ENCODE measurements at places on chromosomes 3 and 15.

GRCh38 chr15:75389791-75390382 is 21.5 kb upstream of the MAN2C1 start:
- DNase-seq: no peak

DNA sequence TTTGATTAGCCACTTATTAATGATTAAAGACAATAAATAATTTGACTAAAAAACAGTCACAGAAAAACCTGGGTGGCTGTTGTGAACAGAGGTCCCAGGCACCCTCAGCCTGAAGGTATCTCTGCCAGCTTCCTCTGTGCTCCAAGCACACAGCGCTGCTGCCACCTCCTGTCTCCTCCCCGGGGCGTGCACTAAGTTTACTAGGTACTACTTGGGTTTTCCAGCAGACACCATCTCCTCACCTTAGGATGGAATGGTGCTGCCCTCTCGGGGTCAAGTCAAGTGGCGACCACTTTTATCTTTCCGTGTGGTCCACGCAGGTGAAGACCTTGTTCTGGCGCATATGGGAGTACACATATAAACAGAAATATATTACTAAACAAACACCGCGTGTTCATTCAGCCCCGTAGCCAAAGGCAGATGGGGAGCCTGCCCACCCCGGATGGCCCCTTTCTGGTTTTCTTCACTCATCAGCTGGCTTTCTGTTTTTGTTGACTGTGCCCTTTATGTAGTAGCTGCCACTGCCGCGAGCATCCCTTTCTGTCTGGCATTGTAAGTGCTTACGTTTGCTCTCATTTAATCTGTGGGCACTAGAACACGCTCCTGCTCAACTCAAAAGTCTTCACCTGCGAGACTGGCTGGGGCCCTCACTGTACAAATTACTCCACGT is 128.0 kb downstream of the LRIG1 start:
- DNase-seq: peak; percentile 57

DNA sequence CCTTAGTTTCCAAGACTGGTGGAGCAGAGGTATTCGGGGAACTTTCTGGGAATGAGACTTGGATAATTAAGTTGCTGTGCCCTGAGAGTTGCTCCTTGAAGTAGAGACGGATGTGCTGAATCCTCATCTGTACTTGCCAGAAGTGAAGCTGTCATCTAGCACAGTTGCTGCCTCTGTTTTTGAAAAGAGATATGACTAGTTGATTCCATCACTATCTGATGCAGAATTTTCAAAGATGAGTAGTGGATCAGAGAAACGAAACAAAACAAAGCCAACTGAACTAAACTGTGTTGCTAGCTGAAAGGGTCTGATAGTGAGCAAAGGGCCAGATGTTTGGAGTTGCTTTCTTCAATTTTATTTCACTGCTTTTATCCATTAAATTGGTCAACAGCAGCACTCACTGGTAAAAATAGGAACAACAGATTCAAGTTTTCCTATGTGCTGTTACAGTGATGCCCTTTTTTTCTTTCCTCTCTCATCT is 52.7 kb downstream of the MITF start:
- no peak for DNase-seq

- DNase-seq: no peak
Measured at GRCh38 chr3:119690043-119690656, 12.7 kb upstream of the CFAP91 start.

GRCh38 chr3:53044371-53044710 is 1.5 kb downstream of the SFMBT1 start:
- DNase-seq: no peak

- DNase-seq: no peak
Measured at GRCh38 chr3:147218965-147219364, 187.4 kb downstream of the ZIC4 start.

GRCh38 chr15:52422001-52422400 is 106.7 kb downstream of the MYO5A start:
- no peak for DNase-seq

GRCh38 chr15:90320062-90320884 is 31.8 kb upstream of the ZNF774 start:
- peak; percentile 73 for DNase-seq

- DNase-seq: no peak
Measured at GRCh38 chr3:31244929-31245817, 287.6 kb upstream of the STT3B start.

DNA sequence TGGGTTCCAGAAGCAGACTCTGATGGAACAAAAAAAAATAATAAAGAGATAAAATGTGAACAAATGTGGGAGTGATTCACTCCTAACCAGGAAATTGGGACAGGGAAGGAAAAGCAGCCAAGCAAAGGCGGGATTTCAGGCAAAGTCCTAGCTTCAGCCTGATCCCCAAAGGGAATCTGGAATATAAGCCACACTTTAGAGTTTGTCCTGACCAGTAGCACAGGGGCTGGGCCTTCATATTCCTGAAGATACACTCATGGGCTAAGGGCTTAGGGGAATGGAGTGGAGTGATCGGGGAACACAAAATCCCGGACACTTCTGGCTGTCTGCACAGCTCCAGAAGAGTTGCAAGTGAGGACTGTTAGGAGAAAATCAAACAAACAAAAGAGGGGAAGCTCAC is 135.0 kb upstream of the COL8A1 start:
- DNase-seq: no peak

- no peak for DNase-seq
Measured at GRCh38 chr3:49134471-49135265, 1.8 kb upstream of the LAMB2 start.

- no peak for DNase-seq
Measured at GRCh38 chr3:16142350-16143025, 32.0 kb upstream of the GALNT15 start.

GRCh38 chr3:23241256-23241655 is 38.1 kb downstream of the UBE2E2 start:
- DNase-seq: no peak

DNA sequence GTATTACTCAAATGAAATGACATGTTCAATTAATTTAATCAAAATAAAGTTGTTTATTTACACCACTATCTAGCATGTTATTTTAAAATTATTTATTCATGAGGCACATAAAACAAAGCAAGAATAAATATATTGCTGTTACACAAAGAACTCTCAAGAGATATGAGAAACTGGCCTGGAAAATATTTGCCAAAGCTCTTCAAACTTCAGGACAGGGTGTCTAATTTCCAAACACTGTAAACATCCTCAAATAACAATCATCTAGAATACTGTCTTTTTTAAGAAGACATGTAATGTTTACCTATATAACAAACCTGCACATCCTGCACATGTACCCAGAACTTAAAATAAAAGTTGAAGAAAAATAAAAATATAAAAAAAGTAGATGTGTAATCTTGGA is 876.6 kb downstream of the TUSC7 start:
- no peak for DNase-seq

GRCh38 chr3:60788185-60788584 is 463.1 kb downstream of the FHIT start:
- DNase-seq: no peak

GRCh38 chr3:72280876-72281275 is 495.9 kb upstream of the PROK2 start:
- no peak for DNase-seq

DNA sequence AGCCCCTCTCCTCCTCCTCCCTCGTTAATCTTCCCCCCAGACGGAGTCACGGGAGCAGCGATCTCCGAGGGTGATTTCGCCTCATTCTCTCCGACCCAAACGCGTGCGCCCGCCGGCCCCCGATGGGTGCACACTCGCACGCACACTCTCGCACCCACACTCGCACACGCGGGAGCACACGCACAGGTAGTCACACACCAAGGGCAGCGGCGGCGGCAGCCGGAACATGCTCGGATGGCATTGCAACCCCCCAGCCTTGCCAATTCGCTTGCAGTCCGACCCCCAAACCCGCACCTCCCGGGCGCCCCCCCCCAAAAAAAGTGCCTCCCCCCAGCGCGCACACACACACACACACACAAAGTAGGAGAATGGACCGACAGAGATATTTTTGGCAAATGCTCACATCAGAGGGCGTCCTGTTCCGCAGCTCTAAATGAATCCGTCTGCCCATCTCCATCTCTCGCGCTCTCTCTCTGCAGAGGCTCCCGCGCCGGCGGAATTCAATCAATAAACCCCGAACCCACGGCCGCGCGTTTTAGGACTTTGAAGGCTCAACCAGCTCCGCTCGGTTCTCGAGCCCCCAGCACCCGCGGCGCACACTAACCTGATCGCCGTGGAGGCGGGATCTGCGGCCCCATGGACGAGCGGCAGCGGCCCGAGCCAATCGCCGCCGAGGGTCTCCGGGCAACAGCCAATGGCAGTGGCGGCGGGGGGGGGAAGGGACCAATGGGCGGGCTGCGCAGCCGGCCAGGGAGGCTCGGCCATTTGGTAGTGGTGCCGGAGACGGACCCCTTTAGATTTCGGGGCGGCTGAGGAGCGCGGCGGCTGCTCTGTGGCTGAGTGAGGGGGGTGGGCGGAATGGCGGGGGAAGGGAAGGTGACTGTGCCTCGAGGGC is at the start of gene ANP32A:
TSS of gene ANP32A (minus strand) at position 601 of the 895 bp plus-strand sequence. CDS start at position 457, 144 bp downstream.
- peak; percentile 98 for DNase-seq

DNA sequence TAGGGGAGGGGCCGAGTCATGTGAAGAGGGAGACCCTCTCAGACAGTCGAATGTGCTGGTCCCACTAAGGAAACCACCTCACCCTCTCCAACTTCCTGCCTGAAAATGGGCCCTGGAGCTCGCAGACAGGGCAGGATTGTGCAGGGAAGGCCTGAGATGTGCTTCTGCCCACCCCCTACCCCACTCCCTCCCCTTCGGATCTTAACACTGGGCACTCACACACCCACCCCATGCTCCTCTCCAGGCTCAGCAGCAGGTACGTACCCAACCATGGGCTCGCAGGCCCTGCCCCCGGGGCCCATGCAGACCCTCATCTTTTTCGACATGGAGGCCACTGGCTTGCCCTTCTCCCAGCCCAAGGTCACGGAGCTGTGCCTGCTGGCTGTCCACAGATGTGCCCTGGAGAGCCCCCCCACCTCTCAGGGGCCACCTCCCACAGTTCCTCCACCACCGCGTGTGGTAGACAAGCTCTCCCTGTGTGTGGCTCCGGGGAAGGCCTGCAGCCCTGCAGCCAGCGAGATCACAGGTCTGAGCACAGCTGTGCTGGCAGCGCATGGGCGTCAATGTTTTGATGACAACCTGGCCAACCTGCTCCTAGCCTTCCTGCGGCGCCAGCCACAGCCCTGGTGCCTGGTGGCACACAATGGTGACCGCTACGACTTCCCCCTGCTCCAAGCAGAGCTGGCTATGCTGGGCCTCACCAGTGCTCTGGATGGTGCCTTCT is 20.0 kb downstream of the ATRIP start:
- peak; percentile 51 for DNase-seq

DNA sequence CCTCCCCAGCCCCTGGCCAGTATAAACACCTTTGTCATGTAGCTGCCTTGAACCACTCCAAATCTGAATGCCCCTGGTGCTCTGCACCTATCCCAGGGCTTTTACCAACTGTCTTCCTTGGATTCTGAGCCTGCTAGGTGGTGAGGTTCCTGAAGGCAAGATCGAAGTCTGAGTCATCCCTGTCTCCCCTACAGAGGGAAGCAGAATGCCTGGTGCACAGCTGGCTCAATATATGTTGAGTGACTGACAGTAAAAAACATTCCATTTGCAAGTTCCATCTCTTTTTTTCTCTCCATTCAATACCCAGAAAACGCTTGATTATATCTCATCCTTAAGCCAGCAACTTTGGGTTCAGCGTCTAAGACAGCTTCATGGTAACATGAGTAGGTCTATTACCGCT is 24.7 kb downstream of the SLC24A1 start:
- no peak for DNase-seq

DNA sequence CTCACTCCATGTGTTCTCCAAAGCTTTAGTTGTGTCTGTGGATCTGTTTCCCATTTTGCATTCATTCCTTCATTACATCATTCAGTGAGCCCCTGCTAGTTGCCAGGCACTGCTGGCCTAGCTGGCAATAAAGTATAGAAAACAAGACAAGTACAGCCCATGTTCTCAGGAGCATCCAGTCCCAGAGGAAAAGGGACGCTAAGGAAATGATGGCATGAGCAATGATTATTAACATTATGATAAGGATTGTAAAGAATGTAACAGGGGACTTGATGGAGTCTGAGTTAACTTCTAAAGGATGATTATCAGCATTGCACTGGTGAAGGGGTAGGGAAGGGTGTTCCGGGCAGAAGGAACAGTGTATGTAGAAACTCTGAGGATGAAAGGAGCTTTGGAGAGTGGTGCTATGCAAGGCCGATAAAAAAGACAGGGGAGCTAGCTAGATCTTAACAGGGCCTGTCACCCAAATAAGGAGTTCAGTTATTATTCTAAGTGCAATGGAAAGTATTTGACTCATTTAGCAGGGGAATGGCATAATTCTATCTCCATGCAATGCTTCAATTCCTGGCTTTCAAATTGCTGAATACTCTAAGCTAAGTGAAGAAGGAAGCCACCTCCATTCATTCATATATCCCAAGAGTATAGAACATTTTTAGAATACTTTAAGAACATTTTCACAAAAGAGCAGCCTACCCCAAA is 258.2 kb upstream of the STT3B start:
- no peak for DNase-seq

GRCh38 chr3:64392001-64392400 is 166.7 kb upstream of the PRICKLE2 start:
- no peak for DNase-seq

DNA sequence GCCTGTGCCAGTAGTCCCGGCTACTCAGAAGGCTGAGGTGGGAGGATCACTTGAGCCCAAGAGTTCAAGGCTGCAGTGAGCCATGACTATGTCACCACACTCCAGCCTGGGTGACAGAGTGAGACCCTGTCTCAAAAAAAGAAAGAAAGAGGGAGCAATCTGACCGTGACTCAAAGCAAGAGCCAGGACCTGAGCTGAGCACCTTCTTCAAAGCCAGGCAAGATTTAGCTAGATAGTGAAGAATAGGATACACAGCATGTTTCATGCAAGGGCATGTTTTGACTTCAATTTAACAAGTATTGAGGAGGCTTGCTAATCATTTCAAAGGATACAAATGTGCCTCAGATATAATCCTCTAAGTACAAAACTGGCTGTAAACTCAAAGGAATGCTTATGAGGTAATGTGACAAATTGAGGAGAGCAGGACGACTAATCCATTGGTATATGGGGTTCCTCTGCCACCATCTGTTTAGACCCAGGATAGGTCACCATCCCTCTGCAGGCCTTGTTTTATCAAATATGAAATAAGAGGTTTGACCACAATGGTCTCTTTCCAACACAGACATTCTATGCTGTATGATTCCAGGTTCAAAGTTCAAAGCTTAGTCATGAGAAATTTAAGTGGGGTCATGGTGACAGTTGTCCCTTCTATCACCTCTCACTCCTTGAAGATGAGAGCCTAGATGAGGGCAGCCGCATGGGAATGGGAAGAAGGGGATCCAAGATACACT is 33.2 kb downstream of the RAB27A start:
- no peak for DNase-seq

DNA sequence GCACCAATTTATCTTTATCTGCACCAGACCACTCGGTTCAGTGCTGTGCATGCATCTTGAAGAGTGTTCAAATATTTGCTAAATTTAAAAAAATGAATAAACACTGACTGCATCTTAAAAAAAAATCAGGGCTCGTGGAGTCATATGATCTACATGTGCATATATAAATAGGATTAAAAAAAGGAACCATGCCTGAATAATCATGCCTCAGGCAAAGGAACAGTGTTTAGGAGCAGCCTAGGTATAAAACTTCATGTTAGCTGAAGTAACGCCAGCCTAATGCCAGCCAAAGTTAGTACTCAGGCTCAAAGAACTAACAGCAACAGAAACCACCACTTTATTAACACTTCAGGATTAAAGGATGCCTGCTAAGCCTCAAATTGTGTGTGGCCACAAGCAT is 9.5 kb downstream of the ABCC5 start:
- no peak for DNase-seq
